ENCODE measurements at places on chromosomes 1 and 21. TPM values are rescaled to one million over a fixed set of nuclear protein-coding genes. Genes with fewer than 3 reads are reported as not detected.

GRCh38 chr1:1302951-1303509 is 4.7 kb downstream of the ACAP3 start:
- no peaks in the 10 kb centered on the region for H3K36me3 ChIP-seq
- no peak overlapping the region for H3K4me3 ChIP-seq
- DNase-seq, result no peak

Gene PTPN14
- 11.8 TPM for total RNA-seq

- H3K4me1 ChIP-seq, result no peaks in the 10 kb centered on the region
- no peaks in the 10 kb centered on the region for H3K36me3 ChIP-seq
- no peak overlapping the region for H3K4me3 ChIP-seq
- no peaks in the 10 kb centered on the region for H3K27me3 ChIP-seq
Observed at GRCh38 chr1:223008808-223009207, 134.2 kb downstream of the TLR5 start.

DNA sequence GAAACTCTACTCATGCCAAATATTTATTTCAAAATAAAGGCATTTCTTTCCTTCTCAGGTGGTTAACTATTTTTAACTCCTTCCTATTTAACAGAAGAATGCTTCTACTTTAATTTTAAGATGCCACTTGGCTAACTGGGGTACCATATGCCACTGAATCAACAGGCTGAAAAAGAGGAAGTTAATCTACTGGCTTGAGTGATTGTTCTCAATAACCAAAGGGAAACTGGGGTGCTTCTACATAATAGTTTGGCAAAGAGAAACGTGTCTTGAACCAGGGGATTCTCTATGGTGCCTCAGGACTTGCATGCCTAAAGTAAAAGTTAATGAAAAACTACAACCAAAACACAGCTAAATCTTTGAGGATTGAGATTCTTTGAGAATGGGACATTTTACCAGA is 142.6 kb downstream of the DENND1B start:
- H3K27ac ChIP-seq, result no peak overlapping the region
- no peaks in the 10 kb centered on the region for H3K27me3 ChIP-seq
- H3K4me3 ChIP-seq, result no peak overlapping the region
- no peak for DNase-seq

Gene PRKCZ
- 50.4 TPM for total RNA-seq

Gene NLRP3
- total RNA-seq, result 2.2 TPM

GRCh38 chr1:217539510-217539909 is 91.4 kb downstream of the GPATCH2 start:
- no peak overlapping the region for H3K4me3 ChIP-seq
- no peaks in the 10 kb centered on the region for H3K4me1 ChIP-seq
- H3K27ac ChIP-seq, result no peak overlapping the region
- H3K36me3 ChIP-seq, result no peaks in the 10 kb centered on the region
- no peak for DNase-seq

Gene GBP1
- total RNA-seq, result 25.9 TPM

GRCh38 chr1:31084782-31085569 is 19.5 kb upstream of the PUM1 start:
- DNase-seq, result no peak
- H3K36me3 ChIP-seq, result no peaks in the 10 kb centered on the region
- no peaks in the 10 kb centered on the region for H3K4me1 ChIP-seq
- H3K27me3 ChIP-seq, result no peaks in the 10 kb centered on the region
- H3K27ac ChIP-seq, result no peak overlapping the region

DNA sequence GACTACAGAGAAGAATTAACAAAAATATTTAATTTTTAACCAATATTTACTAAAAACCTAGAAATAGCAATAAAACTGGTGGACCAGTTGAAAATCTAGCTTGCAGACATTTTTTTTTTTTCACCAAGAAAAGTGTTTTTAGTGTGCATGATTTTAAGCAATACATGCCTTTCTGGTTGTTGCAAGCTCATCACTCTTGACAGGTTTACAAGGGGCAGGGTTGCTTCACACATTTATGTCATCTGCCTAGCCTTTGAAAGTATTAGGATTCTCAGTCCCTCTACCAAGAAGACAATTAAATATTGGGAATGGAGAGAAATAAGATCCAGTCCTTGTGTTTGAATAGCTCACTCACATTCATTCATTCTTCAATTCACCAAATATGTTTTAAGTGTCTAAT is 53.8 kb upstream of the LYPLAL1 start:
- DNase-seq, result no peak
- no peaks in the 10 kb centered on the region for H3K4me1 ChIP-seq
- no peaks in the 10 kb centered on the region for H3K36me3 ChIP-seq
- H3K4me3 ChIP-seq, result no peak overlapping the region
- no peaks in the 10 kb centered on the region for H3K27me3 ChIP-seq

Gene RHCE
- 0.32 TPM for total RNA-seq

Gene GJB3
- total RNA-seq, result 7.5 TPM

Gene KRTAP22-2
- not detected for total RNA-seq

DNA sequence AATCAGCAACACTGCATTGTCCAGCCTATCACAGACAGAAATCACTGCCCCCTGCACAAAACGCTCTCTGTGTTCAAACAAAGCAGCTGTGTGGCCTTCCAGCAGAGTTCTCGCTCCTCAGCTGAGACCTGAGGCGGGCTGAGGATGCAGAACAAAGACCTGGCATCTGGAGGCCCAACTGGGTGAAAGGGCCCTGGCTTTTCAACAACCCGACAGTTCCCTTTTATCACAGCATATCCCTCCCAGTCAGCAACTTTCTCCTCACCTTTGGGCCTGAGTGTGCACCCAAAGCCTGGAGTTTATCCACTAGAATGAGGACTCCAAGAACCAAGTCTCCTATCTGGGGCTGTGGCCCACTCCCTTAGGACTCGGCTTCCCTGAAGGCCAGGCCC is 42.6 kb upstream of the A3GALT2 start:
- H3K27ac ChIP-seq, result no peak overlapping the region
- H3K36me3 ChIP-seq, result no peaks in the 10 kb centered on the region
- DNase-seq, result no peak
- H3K27me3 ChIP-seq, result no peaks in the 10 kb centered on the region
- H3K4me1 ChIP-seq, result no peaks in the 10 kb centered on the region

Gene NUDT4B
- total RNA-seq, result not detected

DNA sequence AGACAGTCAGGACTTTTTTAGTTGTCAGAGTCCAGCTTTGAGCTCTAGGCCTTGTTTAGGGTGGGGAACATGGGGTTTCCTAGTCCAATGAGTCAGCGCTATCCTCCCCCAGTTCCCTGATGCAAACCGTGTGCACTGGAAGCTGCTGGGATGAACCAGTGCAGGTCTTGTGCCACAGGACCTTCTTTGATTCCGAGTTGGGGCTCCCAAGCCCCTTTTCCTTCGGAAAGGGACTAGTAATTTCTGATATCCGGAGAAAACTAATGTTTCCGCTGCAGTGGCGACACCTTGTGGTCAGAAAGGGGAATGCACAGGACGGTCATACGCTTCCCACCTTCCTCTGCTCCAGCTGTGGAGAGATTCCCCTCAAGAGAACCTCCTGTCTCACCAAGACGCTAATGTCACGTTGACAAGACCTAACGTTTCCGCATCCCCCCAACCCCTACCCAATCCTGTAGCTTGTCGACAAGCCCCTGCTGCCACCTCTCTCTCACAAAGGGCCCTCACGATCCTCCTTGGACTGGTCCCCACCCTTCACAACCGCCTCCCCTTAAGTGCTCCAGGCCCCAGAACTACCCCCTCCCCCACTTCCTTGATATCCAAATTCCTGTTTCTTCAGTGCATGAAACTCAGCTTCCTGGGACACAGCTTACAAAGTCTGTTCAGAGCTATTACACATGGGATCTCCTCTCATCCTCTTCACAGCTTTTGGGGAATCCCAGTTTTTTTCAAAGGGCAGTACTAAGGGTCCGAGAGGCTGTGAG is 30.9 kb downstream of the GPA33 start:
- H3K4me1 ChIP-seq, result no peaks in the 10 kb centered on the region
- no peak overlapping the region for H3K4me3 ChIP-seq
- H3K36me3 ChIP-seq, result peaks cover 10% of the 10 kb centered on the region
- DNase-seq, result peak; percentile 78
- no peak overlapping the region for H3K27ac ChIP-seq

Gene CYP4Z1
- total RNA-seq, result not detected

GRCh38 chr21:29190923-29191331 is 60.5 kb downstream of the MAP3K7CL start:
- H3K27me3 ChIP-seq, result no peaks in the 10 kb centered on the region
- H3K27ac ChIP-seq, result no peak overlapping the region
- H3K36me3 ChIP-seq, result no peaks in the 10 kb centered on the region
- no peaks in the 10 kb centered on the region for H3K4me1 ChIP-seq

Gene KPNA6
- total RNA-seq, result 56.7 TPM

DNA sequence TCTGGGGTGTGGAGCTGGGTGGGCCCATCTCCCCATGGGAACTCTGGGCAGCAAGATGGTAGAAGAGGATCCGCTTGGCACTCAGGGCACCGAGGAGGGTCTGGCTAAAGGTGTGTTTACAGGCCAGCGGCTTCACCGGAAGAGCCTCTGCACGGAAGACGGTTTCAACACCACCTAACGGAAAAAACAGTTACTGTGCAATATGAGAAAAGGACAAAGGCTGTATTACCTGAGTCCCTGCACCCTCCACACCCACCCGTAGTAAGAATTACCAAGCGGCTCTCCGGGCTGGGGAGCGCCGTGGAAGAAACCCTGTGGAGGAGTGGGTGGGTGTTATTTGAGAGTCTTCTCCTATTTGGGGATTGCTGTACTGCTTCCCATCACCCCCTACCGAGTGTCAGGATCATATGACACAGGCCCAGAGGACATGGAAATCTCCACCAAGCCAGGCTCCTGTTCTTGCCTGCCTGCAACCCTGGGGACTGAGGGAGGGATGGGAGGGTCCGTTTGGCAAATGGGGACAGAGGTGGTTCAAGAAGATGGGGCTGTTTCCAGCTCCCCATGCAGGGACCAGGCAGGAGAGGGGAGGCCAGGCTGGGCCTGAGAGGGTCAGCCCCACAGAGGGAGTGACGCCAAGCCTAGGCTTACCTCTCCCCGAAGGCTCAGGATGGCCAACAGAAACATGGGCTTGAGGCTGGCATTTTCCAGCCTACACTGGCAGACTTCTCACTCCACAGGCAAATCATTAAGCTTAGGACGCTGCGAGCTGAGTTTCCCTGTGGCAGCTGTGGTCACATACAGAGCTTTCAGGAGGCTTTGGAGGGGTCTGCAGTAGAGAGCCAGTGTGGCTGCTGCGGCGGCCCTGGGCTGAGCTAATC is 203.5 kb upstream of the TMEM51 start:
- no peak overlapping the region for H3K27ac ChIP-seq
- no peaks in the 10 kb centered on the region for H3K36me3 ChIP-seq
- peaks cover 12% of the 10 kb centered on the region for H3K4me1 ChIP-seq
- no peaks in the 10 kb centered on the region for H3K27me3 ChIP-seq

DNA sequence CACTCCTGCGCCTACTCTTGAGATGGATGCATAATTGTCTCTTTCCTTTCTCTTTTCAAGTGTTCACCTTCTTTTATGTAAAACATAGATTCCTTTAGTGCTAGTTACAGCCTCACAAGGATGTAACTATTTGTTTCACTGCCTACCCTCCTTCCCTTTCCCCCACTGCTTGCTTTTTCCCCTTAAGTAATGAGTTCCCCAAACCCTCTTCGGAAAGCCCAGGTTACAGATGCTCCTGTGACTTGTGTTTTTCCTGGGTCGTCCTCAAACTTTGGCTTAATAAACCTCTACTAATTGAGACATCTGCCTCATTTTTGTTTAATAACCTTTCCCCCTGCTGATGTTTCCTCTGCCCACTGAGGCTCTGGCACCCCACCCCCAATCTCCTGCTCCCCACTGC is 39.2 kb downstream of the C21orf91 start:
- no peaks in the 10 kb centered on the region for H3K27me3 ChIP-seq
- DNase-seq, result no peak
- H3K27ac ChIP-seq, result no peak overlapping the region
- no peaks in the 10 kb centered on the region for H3K4me1 ChIP-seq
- no peak overlapping the region for H3K4me3 ChIP-seq

- peaks cover 24% of the 10 kb centered on the region for H3K27me3 ChIP-seq
- no peak overlapping the region for H3K27ac ChIP-seq
- H3K4me3 ChIP-seq, result peak overlapping the region; percentile 13
- no peaks in the 10 kb centered on the region for H3K36me3 ChIP-seq
Observed at GRCh38 chr1:237042892-237043576, 1.1 kb downstream of the RYR2 start.

Gene KRTAP13-2
- 6.0 TPM for total RNA-seq

Gene GRHL3
- 1.5 TPM for total RNA-seq

DNA sequence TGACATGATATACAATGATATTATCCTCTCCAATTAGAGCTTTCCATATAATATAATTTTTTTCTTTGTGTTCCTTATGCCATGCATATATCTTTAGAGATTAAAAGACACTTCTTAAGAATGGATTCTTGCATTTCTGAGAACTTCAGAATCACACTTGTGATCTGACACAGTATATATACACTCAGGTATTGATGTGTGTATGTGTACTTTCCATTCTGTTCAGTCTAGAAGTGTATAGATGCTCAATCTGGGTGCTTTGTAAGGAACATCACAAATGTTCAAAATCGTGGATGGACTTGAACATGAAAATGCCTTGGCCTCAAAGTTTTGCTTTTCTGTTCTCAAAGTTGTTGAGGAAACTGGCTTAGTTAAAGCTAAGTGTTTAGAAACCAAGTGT is 102.7 kb downstream of the FGGY start:
- no peaks in the 10 kb centered on the region for H3K27me3 ChIP-seq
- no peaks in the 10 kb centered on the region for H3K4me1 ChIP-seq
- DNase-seq, result no peak
- H3K36me3 ChIP-seq, result no peaks in the 10 kb centered on the region

GRCh38 chr1:185398022-185398421 is 81.0 kb upstream of the IVNS1ABP start:
- no peak overlapping the region for H3K4me3 ChIP-seq
- H3K4me1 ChIP-seq, result no peaks in the 10 kb centered on the region
- no peaks in the 10 kb centered on the region for H3K36me3 ChIP-seq
- no peak overlapping the region for H3K27ac ChIP-seq
- DNase-seq, result no peak

DNA sequence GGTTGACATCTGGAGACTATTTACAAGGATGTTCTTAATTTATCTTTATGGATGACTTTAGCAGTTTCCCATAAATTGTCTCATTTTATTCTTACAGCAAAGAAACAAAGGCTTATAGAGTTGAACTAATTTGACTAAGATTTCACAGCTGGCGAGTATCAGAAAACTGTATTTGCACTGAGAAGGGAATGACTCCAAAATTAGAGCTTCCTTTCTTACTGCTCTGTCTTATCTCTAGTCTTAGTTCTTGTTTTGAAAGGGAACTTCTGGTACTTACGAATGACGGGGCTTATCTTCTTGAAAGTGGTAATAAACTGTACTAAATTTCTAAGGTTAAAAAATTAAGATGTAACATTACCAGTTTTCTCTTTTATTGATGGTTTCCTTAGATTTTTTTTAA is 13.6 kb downstream of the CNST start:
- no peak overlapping the region for H3K27ac ChIP-seq
- H3K4me1 ChIP-seq, result peaks cover 11% of the 10 kb centered on the region
- DNase-seq, result no peak
- no peaks in the 10 kb centered on the region for H3K27me3 ChIP-seq
- H3K36me3 ChIP-seq, result no peaks in the 10 kb centered on the region

Gene DYRK3
- total RNA-seq, result 0.86 TPM

- H3K27me3 ChIP-seq, result no peaks in the 10 kb centered on the region
- H3K4me1 ChIP-seq, result peaks cover 28% of the 10 kb centered on the region
- no peak overlapping the region for H3K4me3 ChIP-seq
- no peak for DNase-seq
- peaks cover 26% of the 10 kb centered on the region for H3K36me3 ChIP-seq
- H3K27ac ChIP-seq, result peak overlapping the region; percentile 63
Observed at GRCh38 chr21:38817371-38818324, 11.9 kb downstream of the ETS2 start.

Gene MTARC1
- total RNA-seq, result 37.0 TPM
